ENCODE measurements at places on chromosomes 12 and 14.
A peak's percentile ranks its signal among the peaks of the same experiment; 100 is the strongest.

DNA sequence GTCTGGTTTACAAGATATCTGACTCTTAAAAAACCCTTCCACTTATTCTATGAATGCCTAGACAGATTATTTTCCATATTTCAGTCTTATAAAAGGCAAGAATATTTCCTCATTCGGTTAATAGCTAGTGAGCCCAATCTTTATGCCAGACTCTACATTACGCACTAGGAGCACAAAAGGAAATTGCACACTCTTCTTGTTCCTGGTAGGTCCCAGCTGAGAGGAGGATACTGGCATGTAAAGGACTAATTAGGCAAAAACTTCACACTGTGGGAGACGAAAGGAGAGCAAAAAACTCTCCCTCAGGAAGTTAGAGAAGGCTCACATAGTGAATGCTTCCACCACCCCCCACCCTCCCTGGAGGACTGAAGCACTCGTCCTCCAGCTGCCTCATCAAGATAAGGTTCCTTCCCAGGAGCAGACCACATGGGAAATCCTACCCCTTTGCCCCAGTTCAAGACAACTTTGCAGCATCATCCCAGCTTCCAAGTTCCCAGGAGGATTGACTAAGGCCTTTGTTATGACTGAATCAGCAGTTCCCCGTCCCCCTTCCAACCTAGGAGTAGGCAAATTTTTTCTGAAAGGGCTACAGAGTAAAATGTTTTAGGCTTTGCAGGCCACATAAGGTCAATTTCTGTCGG, 14.5 kb downstream of the CAPZA3 start:
- DNase-seq = no peak

DNA sequence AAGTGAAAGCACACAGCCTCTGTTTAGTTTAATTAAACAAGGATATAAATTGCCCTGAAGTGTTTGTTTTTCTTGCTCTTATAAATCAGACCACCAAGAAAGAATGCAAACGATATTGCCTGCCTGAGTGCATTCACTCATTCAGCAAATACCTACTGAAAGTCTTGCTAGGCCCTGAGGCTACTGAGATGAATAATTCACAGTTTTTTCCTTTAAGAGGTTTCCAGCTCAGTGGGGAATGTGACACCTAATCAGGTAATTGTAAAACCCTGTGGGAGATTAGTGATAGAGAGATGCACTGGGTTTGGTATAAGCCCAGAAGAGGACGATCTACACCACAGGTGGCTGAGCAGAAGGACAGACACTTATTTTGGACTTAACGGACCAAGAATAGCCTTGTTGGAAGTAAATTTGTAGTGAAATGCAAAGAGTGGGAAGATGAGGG, 151.4 kb downstream of the SLC35F4 start:
- peak; percentile 38 for DNase-seq

- no peak for DNase-seq
These were observed 26.4 kb downstream of the ATP2B1 start for GRCh38 chr12:89682284-89682683.

- no peak for DNase-seq
These were observed 164.8 kb upstream of the NRXN3 start for GRCh38 chr14:78005325-78005724.

DNA sequence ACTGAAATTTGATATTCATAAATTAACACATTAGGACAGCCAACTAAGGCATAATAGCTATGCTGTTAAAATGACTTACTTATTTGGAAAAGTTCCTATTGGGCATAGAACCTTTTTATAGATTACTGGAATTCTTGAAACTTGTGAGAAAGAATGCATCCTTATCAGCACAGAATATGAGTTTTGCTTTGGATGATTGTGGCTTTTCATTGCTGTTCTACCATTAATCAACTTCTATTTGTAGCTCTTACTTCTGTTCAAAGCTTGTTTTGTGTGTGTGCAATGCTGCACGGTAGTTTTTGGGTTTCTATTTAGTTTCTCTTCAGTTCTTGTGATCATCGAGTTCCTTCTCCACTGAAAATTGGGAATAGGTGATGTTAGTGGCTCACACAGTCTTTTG, 152.4 kb upstream of the PELI2 start:
- no peak for DNase-seq

DNA sequence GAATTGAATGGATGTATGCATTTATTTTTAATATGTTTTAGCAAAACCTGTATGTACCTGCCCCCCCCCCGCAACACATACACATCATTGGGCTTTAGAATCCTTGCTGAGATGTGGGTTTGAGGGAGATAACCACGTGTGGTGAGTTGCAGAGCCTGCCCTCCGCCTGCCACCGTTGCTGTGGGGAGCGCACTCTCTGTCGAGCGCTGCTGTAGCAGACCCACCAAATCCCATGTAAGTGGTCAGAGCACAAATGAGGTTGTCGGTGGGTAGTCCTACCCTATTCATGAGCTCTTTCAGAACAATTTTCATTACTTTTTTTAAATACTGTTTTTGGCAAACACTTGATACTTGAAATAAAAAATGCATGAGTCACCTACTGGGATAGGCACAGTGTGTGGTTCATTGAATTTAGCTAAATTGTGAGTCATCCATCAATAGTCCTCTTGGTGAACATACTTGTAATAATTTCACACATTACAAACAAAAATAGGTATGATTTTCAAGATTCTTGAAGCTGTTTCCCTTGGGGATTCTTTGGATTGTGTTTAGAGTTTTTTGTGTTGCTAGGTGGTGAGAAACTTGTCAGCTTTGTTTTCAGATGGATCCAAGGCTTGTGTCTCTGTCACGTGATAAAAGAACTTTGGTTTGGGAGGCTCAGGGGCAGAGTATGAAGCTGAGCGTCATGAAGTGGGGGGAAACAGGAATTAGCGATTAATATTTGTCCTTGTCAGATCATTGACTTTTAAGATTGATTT, 107.6 kb downstream of the PTCSC3 start:
- no peak for DNase-seq

All from NCI-H524 treated with DMSO at 0.1 percent for 48 hours (cell line).